NCI-H146 (cell line): ENCODE measurements at places on chromosomes 7 and 10.
A peak's percentile ranks its signal among the peaks of the same experiment; 100 is the strongest.

- DNase-seq, result no peak
Observed at GRCh38 chr10:44619975-44620374, 235.1 kb upstream of the CXCL12 start.

DNA sequence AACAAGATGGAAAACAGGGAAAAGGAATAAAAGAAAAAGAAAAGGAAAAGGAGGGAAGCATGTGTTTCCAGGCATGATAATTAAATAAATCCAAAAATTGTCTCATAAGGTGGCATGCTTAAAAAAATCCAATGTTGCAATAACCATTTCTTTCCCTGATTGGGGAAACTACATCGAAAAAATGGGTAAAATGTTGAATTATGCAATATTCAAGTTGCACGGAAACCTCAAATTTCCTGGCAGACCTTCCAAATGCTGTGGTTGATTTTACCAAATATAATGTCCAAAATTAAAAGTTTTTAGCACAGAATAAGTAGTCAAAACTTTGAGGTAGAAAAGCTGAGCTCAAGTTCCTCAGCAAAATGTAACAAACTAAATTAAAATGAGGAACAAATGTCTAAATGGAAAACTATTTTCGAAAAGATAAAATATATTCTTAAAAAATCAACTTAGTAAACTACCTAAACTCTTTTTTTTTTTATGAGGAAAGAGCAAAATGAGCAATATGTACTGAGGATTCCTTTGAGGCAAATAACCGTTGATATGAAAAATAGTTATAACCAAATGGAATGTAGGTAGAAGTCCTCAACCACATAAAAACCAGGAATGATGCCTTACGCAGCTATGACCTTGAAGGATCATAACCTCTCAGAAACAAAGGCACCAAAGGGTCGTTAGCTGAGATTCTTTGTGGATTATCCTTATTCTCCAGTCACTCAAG, 52.6 kb downstream of the MACC1 start:
- DNase-seq, result no peak

GRCh38 chr10:69451209-69451783, at the start of gene TSPAN15:
Gene TSPAN15, plus strand, starts transcription at chr10:69451465. Its CDS starts 130 bp downstream, at chr10:69451595.
- peak; percentile 93 for DNase-seq

DNA sequence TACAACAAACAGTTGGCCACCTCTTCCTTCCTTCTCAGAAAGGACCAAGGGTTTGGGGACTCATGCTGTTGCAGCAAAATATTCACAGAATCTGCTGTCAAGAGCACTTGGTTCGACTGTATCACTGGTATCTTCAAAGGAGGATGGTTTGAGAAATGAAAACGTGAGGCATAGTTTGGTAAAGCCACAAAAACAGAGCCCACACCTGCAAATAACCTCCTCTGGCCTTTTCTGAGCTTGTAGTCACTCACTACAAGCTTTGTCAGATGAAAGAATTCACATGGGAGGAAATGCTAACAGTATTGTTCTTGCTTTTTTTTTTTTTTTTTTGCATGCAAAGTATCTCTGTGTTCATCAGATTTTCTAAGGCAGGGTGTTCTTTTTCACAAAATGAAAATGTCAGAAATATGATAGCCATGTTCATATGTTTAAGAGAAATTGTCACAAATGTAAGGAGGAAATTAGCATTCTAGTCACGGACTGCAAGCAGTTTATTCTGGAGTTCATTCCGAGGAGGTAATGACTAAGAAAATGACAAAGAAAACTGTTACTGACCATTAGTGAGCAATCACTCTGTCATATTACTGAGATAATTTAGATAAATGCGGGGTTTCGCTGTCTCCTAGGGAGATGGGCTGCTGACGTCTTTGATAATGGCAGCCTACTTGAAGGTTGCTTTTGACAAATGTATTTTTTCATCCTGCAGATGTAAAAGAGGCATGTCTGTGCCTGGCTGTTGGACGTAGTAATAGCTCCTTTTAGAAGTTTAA, 117.8 kb upstream of the MYO3A start:
- DNase-seq, result peak; percentile 80

- no peak for DNase-seq
Observed at GRCh38 chr7:154792436-154793055, 210.4 kb downstream of the PAXIP1 start.
